Dermis blood vessel endothelial cell (primary cell): ENCODE measurements at places on chromosomes 5 and 9.

DNA sequence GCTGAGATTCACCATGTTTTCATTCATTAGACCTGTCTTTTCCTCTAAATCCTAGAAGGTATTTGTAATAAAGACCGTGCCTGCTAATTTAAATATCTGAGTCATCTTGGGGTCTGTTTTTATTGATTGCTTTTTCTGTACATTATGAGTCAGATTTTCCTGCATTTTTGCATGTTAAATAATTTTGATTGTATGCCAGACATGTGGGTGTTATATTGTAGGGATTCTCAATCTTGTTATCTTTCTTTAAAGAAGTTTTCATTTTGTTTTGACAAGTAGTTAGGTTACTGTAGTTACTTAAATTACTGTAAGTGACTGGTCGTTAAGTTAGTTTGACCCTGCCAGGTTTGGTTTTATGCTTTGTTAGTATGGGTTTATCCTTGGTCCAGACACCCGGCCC is 35.1 kb downstream of the EXOSC2 start:
- peak; percentile 70 for DNase-seq

GRCh38 chr5:176491101-176491502 is 42.9 kb downstream of the FAF2 start:
- DNase-seq, result no peak

DNA sequence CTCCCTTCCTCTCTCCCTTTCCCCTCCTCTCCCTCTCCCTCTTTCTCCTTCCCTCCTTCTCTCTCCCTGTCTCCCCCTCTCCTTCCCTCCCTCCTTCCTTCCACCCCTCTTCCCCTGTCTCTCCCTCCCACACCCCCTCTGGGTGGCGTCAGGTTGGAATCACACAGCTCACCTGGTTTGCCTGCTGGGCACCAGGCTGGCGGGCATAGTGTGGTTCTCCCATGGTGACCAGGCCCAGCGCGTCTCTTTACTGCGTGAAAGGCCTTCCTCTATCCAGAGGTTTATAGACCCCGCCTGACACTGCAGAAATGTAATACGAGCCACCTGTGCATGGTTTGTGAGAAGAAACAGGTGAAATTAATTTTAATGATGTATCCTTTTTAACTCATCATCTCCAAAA is 76.2 kb downstream of the MRPL36 start:
- DNase-seq, result no peak

- DNase-seq, result no peak
These were observed 9.8 kb downstream of the DOCK2 start for GRCh38 chr5:169646856-169647255.

- DNase-seq, result no peak
These were observed 247.6 kb downstream of the TMEM232 start for GRCh38 chr5:110478895-110479294.

- peak; percentile 81 for DNase-seq
These were observed 7.9 kb downstream of the NRARP start for GRCh38 chr9:137294091-137294680.

DNA sequence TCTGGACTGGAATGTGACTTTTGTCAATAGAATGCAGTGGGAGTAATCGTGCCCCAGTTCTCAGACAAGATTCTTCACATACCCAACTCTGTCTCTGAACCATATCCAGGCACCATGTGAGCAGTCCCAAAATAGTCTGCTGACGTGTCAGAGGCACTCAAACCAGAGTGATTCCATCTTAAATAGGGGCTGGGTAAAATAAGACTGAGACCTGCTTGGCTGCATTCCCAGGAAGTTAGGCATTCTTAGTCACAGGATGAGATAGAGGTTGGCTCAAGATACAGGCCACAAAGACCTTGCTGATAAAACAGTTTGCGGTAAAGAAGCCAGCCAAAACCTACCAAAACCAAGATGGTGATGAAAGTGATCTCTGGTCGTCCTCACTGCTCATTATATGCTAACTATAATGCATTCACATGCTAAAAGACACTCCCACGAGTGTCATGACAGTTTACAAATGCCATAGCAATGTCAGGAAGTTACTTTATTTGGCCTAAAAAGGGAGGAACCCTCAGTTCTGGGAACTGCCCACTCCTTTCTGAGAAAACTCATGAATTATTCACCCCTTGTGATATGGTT is 16.9 kb upstream of the PLCXD3 start:
- peak; percentile 0 for DNase-seq

DNA sequence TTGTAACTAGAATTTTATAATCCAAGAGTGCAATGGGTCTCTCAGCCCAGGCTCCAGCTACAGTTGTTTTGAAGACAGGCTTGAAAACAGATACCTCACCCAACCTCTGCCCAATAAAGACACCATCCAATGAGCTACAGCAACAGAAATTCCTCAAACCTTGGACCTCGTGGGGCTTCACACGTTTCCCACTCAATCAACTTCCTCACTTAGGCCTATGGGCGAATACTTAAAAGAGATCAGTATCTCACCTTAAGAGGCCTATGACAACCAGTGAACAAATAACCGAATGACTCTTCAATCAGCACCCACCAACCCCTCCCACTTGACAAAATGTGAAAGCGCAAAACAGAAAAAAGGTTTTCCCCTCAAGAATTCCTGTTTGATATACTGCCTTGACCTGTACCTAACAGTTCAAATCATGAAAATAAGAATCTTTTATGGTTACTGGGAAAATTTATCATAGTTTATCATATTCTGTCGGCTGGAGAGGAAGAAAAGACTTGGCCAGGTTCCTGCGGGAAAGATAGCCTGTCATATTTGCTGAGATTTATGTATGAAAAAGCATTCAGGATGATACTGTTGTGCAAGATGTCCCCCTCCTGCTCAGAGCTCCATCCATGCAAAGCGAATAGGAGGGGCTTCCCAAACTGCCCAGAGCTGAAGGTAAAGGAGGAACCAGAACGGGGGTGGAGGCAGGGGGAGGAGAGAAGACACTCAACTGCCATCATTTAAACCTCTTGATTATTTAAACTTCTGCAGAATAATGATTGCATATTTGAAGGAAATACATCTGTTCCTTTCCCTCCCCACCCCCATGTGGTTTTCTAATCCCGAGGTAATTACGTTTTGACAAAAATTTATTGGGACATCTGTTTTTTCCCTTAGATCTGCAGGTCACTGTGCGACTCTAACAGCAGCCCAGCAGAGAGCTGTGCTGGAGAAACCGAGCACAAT is 256.3 kb downstream of the NFIB start:
- DNase-seq, result no peak

DNA sequence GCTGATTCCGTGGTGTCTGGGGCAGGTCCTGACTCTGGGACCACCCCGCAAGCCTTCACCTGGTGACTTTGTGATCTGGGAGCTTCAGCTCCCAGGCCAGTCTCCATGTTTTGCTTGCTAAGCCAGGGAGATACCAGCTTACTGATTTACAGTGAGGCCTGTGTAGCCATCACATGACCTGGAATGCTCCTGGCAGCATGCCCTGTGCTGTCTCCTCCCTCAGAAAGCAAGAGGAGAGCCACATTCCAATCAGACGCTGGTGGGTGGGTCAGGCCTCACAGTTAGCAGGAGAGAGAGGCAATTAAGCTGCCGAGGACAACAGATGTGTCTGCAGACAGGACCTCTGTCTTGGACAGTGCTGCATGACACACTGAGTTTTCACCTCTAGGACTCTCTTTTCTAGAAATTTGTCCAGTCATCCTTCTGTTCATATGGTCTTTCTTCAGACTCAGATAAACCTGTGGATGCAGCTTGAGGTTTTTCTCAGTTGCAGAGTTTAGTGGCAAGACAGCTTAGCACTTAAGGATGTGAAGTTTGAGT is 24.4 kb upstream of the GRPEL2 start:
- peak; percentile 95 for DNase-seq

DNA sequence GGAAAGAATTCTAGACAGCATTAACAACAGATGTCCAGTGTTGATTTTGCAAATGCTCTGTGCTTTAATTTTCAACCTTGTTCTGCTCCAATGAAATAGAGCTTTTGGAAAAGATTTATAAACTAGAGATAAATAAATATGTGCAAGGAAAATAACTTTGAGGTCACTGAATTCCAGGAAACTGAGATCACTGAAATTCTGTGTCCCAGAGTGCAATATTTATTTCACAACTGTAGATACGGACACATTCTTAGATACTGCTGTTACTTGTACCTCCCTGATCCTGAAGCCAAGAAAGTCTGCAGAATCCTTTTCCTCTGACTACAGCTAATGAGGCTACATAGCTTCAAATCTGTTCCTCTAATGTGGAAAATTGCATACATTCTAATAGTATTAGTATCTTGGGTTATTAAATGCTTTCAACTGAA is 222.9 kb downstream of the DOCK8 start:
- DNase-seq, result no peak

DNA sequence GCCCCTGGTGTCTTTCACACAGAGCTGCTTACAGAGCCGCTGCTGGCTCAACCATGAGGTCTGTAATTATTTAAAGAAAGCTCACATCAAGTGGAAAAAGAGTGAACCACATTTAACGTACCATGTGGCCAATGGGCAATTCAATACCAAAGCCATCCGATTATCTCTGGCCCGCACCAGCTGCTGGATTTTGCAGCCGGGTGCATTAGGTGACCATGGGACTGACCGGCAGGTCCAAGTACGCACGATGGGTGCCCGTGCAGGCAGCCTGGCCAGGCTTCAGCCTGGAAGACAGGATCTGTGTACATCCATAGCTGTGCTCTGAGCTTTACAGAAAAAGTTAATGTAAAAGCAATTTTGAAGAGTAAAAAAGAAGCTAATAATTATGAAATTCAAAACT is 20.5 kb downstream of the PPARGC1B start:
- no peak for DNase-seq

GRCh38 chr5:114327987-114328386 is 33.9 kb upstream of the KCNN2 start:
- no peak for DNase-seq

DNA sequence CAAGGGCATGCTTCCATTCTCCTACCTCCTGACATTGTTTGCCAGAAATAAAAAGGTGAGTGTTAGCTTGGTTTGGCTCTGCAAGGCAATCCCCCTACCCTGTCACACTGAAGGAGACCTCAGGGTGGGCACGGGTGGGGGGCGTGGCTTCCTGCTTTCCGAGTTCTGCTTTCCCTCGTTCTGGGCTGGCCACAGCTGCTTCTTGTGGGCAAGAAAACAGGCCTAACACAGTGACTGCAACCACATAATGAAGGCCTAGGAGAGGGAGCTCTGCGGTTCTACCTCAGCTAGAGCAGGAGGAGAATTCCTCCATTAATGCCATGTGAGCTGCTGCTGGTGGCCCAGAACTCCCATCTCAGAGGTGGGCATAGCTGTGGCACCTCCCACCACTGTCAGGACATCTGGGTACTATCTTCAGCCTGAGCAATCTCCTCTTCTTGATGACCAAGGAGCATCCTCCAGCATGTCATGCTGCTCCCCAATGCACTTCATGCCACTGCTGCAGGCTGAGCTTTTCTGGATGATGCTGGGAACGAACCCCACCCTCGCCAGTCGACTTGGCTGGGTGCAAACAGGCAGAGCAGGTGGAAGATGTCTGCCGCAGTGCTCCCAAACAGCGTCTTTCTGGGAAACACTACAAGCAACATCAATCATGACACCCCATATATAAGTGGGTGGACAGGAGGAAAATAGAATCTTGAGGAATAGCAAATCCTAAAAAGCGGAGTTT is 139.5 kb upstream of the RAPGEF1 start:
- DNase-seq, result no peak

- DNase-seq, result peak; percentile 74
These were observed 52.4 kb downstream of the SLC44A1 start for GRCh38 chr9:105296877-105297287.

DNA sequence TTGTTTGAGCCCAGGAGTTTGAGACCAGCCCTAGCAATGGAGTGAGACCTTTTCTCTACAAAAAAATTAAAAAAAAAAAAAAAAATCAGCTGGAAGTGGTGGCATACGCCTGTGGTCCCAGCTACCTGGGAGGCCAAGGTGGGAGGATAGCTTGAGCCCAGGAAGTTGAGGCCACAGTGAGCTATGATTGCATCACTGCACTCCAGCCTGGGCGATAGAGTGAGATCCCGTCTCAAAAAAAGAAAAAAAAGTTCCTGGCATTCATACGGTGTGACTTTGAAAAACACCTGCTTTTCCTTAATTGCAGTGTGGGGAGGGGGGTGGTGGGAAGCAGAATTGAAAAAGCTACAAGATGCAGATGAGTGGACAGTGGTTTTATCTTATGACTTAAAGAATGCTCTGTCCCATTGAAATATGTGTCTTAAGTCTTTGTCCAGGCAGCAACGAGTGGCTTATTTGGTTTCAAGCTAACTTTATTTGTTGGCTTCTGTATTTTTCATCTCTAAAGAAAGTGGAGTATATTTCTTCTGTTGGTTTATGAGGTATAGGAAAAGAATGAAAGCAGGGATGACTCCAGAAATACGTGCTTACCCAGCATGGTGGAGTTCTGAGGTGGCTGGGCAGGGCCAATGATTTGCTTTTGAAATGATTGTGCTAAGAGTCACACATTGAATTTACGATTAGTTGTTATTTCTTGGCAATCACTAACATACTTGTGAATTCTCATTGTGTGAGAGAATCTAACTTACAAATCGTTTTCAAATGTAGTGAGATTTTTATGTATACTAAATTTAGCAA is 27.8 kb downstream of the ROPN1L start:
- DNase-seq, result no peak

DNA sequence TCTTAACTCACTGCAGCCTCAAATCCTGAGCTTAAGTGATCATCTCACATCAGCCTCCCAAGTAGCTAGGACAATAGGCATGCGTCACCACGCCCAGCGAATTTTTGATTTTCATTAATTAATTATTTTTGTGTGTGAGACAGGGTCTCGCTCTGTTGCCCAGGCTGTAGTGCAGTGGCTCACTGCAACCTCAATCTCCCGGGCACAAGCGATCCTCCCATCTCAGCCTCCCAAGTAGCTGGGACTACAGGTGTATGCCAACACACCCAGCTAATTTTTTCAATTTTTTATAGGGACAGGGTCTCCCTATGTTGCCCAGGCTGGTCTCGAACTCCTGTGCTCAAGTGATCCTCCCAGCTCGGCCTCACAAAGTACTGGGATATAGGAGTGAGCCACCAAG is 41.4 kb downstream of the UBAP1 start:
- DNase-seq, result no peak

DNA sequence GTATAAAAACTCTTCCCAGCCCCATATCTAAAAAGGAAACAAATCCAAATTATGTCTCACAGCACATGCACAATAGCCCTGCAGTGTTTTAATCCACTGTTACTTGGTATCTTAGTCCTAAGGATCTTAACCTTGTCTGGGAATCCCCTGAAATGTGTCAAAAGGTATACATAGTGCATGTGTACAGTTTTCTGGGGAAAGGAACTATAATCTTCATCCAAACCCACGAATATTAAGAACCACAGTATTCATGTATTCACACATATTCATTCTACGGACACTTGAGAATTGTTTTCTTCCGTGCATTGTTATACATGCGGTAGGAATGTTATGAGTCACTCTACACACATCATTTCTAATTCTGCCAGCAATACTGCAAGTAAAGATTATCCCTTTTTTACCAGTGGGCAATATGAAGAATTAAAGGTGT is 47.8 kb upstream of the SNX2 start:
- peak; percentile 83 for DNase-seq

DNA sequence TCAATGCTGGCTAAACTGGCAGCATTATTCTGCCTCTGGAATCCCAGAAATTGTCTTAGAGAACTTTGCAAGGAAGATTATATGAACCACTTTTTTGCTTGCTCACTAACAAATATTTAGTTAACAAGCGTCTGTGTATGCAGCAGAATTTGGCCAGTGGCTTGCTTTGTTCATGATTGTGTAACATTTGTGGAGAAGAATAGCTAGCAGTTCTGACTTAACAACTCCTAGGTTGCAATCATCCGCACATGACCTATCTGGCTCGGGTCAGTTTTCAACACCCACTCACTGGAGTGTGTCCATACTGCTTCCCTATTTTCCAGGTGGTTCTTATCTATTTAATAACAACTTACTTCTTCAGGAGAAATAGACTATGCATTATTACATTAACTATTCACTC is 98.5 kb downstream of the SNX18 start:
- DNase-seq, result no peak
